ENCODE measurements at places on chromosomes 13 and 19. TPM values are rescaled to one million over a fixed set of nuclear protein-coding genes. Genes with fewer than 3 reads are reported as not detected.
A peak's percentile ranks its signal among the peaks of the same experiment; 100 is the strongest.

Gene KLK8
- total RNA-seq, result not detected

DNA sequence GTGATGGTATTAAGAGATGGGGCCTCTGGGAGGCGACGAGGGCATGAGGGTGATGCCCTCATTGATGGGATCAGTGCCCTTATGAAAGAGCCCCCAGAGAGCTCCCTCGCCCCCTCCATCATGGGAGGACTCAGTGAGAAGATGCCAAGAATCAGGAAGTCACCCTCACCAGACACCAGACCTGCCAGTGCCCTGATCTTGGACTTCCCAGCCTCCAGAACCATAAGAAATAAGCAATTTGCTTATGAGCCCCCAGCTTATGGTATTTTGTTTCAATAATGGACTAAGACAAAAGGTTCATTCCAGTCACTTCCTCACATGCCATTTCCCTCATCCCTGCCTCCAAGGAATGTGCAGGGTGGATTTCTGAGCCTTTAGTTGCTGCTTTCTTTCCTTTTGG lies 129.7 kb downstream of the KDM4B start:
- DNase-seq, result no peak

Gene SYT5
- total RNA-seq, result not detected

DNA sequence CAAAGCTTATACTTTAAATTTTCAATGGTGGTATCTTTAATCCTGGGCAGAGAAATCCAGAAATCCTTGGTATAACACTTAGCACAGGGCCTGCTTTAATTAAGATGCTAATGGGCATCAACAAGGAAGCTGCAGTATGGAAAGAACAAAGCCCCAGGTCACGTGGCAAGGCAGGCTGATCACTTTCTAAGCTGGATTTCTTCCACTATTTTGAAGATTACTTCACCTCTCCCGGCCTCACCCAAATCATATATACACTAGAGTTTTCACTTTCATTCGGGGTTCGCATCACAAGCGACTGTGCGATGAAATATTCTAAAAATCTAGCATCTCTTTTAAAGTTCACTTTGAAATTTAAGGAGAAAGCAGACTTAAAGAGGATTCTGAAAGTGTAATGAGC lies 71.8 kb downstream of the STARD13 start:
- no peak for DNase-seq

DNA sequence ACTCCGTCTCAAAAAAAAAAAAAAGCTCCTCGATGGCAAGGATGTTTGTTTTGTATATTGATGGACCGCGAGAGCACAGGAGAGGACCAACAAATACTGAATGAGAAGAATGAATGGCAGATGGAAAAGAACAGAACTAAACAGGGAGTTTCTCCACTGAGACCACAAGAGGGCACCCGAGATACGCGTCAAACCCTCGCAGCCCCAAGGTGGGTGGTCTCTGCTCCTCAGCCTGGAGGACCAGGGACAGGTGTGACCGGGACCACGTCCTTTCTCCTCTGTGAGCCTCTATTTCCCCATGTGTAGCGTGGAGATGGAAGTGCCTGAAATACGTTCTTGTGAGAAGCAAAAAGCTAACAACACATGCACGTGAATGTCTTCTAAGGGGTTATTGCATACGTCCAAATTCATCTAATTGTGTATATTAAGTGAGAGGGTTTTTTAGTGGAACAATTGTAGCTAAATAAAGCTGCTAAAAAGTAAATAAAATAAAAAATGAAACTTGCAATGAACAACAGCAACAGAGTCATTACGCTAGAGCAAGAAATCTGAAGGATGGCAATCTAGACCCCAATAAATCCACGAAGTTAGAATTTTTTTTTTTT lies 8.3 kb upstream of the CDC42EP5 start:
- DNase-seq, result no peak

GRCh38 chr19:11141937-11142527 lies 13.6 kb downstream of the SPC24 start:
- DNase-seq, result no peak

- DNase-seq, result no peak
Observed at GRCh38 chr13:42735010-42735409, 46.4 kb upstream of the FAM216B start.

DNA sequence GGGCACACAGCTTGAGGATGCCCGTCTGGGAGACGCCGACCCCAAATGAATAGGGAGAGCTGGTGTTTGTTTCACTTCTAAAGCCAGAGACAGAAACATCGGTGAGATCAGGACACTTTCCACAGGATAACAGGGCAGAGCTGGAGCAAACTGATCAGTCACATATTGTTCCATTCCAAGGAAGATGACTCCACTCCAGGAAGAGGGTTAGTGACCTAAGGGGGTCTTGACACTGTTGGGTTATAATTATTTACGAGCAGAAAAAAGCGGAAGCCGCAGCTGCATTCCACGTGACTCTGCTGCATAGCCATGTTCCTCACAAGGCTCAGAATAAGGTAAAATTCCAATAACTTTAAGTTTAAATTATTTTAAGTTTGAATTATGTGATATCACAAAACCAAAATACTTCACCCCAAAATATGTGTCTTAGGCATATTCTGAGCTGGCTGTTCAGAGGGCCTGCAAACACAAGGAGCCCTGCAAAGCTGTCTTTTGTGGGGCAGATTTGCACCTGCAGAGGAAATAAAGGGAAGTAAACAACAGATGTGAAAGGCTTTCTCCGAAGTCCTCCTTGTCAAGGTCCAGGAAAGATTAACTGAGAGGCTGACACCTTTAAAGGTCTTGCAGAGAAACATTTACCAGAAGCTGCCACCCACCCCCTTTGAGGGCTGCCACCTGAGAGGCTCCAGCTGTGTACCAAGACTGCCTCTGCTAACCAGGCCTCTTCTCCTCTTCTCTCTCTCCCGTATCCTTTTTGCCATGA lies 819.2 kb downstream of the UQCRFS1 start:
- no peak for DNase-seq

Gene CACNG8
- not detected for total RNA-seq

GRCh38 chr19:18832306-18833140 lies 764 bp downstream of the UPF1 start:
- DNase-seq, result peak; percentile 11

DNA sequence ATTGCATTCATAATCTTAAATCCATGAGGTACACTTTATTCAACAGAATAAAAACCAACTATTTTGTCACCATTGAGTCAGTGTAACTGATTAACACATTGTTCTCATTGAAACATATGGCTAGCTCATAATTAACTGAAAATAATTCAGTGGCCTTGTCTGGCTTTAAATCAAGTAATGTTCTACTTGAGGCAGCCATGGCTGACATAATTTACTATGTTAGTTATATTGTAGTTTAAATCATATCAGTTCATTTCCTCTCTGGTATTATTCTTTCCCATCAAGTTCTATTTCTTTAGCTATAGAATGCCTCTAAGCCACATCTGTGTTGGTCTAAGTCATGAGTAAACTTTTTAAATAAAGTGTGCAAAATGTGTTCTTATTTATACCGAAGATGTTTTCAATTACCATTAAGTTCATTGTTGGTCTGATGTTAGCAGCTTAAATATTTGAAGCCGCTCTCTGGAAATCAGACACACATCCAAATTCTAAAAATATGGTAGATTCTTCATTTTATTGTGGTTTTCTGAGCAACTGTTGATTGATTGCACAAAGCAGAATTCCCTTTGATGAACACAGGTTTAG lies 393.7 kb downstream of the GPC6 start:
- no peak for DNase-seq

GRCh38 chr13:46296115-46296822 lies 84.5 kb downstream of the LRRC63 start:
- no peak for DNase-seq

- no peak for DNase-seq
Observed at GRCh38 chr13:60013166-60013565, 150.6 kb downstream of the DIAPH3 start.

Gene GRIN2D
- 0.13 TPM for total RNA-seq

DNA sequence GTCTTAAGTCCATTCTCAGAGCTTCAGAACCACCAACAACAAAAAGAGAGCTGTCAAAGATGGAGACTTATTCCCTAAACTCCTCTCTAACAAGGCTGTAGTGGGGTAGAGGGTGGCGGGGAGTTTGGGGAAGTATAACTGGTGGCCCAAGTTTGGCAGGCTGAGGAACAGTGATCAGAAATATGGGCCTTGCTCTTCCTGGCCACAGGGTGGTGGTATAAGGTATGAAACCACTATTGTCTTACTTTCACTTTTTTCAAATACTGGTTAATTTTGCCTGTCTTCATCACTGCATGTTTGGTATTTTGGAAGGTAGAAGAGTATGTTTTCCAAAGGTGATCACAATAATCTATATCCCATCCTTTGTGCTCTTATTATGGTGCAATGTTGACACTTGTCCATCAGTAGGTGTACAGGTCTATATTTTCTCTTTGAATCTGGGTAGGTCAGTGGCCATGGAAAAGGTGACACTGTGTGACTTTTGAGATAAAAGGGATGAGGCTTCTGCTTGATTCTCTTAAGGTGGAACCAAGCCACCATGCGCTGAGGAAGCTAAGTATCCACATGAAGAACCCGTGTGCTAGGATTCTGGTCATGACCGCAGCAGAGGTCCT lies 23.2 kb upstream of the GPC5 start:
- DNase-seq, result no peak

Gene KIR2DL4
- not detected for total RNA-seq

Gene SIGLEC12
- 0.60 TPM for total RNA-seq

DNA sequence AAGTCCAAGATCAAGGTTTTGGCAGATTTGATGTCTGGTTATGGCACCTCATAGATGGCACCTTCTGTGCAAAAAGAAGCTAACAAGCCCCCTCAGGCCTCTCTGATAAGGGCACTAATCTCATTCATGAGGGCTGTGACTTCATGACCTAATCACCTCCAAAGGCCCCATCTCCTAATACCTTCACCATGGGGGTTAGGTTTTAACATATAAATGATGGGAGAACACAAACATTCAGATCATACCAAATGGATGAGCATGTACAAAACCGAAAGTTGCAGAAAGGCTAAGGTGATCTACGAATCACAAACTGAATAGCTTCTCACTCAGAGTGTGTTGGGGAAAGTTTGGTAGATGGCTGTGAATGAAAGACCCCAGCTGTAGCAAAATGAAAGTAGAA lies 217.4 kb downstream of the TBC1D4 start:
- no peak for DNase-seq

Gene CEACAM3
- not detected for total RNA-seq

DNA sequence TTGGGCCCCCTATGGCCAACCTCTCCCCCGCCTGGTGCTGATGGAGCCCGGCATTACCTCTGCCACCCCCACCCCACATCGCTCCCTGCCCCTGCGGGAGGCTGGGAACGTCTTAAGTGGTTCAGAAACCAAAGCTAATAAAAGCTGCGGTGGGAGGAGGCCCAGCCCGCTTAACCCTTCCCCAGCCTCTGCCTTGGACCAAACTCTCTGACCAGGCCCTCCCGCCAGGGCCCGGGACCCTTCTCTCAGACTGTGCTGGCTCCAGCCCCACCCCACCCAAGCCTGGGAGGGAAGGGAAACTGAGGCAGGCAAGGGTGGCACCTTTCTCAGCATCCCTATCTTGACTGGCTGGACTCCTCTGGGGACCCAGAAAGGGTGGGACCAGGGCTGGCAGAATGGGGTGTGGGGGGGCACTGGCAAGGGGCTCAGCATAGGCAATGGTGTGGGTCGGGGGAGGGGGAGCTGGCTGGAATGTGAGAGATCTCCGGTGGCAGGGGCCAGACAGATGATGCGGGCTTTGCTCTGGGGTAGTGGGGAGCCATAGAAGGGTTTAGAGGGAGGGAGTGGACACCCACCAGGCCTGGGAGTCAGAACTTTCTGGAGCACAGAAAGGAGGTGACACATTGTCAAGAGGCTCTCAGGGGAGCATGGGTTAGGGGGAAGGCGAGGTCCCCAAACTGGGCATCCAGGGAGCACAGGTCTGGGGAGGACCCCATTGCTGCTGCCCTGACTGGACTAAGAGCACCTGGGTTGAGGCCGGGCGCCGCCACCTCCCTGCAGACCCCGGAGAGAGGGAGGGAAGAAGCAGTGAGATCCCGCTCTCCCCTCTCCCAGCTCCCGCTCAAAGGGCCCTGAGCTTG lies 21.9 kb downstream of the SMIM24 start:
- DNase-seq, result no peak

Gene CEACAM18
- not detected for total RNA-seq

Gene KLHL1
- not detected for total RNA-seq

DNA sequence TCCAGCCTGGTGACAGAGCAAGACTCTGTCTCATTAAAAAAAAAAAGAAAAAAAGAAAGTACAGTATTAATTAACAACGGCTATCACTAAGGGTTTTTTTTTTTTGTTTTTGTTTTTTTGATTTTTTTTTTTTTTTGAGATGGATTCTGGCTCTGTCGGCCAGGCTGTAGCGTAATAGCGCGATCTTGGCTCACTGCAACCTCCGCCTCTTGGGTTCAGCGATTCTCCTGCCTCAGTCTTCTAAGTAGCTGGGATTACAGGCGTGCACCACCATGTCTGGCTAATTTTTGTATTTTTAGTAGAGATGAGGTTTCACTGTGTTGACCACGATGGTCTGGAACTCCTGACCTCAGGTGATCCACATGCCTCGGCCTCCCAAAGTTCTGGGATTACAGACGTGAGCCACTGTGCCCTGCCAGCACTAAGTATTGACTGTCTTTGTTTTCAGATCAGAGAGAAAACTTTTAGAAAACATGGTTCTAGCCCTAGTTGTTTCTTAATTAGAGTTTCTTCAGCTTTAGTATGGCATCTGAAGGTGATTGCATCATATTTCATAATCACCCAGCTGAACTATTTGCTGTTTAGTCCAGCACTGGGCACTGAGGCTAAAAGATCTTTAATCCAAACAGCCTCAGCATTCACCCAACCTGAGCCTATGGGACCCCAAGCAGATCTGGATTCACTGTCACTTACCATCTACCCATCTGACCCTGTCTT lies 2.7 kb upstream of the GATAD2A start:
- DNase-seq, result no peak

DNA sequence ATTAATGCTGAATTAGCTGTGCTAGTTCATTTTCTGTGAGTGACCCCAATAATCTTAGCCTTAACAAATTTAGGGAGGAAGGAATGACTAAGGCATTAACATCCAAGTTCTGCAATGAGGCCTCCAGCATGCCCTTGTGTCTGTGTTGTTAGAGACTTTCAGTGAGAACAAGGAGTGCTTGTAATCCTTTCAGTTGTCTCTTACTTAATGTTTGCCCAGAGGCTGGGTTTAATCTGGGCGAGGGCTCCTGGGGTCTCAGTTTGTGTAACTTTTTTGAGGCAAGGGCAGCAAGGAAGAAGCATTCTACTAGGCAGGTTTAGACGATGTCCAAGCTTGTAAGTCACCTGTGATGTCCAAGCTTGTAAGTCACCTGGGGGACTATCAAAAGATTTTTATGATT lies 24.3 kb downstream of the CCNA1 start:
- no peak for DNase-seq

Gene NKPD1
- 0.13 TPM for total RNA-seq

Measured in CD8-positive, alpha-beta memory T cell (primary cell).